Mesenteric fat pad (tissue), 1 donor: ENCODE measurements at places on chromosomes 12 and 14. TPM values are rescaled to one million over a fixed set of nuclear protein-coding genes. Genes with fewer than 3 reads are reported as not detected.

The KRT82 gene
- total RNA-seq, result not detected

The ISCU gene
- 156 TPM for total RNA-seq

The AREL1 gene
- 31.9 TPM for total RNA-seq

The ZNF385A gene
- total RNA-seq, result 31.9 TPM

The AQP5 gene
- total RNA-seq, result not detected

The RASAL1 gene
- total RNA-seq, result not detected

The FAIM2 gene
- total RNA-seq, result 0.35 TPM

GRCh38 chr12:42510823-42511222, 78.7 kb downstream of the PRICKLE1 start:
- DNase-seq, result no peak

GRCh38 chr14:72495668-72496067, 398.2 kb downstream of the DPF3 start:
- DNase-seq, result no peak

DNA sequence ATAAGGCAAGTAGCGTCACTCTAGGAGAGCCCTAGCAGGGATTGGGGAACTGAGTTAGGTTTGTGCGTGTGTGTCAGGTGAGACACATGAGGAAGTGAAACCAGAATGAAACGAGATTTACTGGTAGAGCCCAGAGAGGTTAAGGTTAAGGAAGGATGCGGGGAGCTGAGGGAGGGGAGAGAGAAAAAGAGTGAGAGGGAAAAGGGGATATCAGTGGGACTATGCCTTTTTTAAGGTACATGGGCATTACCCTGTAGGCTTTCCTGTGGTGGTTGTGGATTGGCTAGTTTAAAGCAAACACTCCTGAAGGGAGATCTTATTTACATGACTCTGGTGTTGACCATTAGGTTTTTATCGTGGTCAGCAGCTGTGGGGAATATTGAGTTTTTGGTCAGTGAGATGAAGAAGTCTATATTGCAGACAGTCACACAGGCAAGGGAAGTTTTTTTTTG, 13.9 kb downstream of the ZDHHC17 start:
- no peak for DNase-seq

DNA sequence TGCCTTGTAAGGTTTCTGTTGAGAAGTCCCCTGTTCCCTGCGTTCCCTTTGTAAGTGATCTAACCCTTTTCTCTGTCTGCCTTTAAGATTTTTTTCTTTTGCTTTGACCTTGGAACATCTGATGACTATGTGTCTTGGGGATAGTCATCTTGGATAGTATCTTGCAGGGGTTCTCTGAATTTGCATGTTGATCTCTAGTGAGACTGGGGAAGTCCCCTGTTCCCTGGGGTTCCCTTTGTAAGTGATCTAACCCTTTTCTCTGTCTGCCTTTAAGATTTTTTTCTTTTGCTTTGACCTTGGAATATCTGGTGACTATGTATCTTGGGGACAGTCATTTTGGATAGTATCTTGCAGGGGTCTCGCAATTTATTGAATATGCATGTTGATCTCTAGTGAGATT, 38.2 kb upstream of the TMX1 start:
- DNase-seq, result no peak

DNA sequence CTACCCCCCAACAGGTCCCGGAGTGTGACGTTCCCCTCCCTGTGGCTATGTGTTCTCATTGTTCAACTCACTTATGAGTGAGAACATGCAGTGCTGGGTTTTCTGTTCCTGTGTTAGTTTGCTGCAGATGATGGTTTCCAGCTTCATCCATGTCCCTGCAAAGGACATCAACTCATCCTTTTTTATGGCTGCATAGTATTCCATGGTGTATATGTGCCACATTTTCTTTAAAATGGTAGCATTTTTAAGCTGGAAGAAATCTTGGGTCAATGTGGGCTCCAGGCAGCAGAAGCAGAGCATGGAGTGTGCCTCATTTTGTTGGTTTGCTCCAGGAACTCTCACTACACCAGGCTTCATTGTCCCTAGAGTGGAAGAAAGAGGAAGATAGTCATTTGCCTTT, 47.6 kb upstream of the ITPR2 start:
- DNase-seq, result no peak

GRCh38 chr12:57887631-57888408, 41.3 kb upstream of the CTDSP2 start:
- no peak for DNase-seq

GRCh38 chr12:122282061-122282460, 15.8 kb upstream of the VPS33A start:
- no peak for DNase-seq

- DNase-seq, result no peak
These were observed 23.1 kb downstream of the PPP2R5C start for GRCh38 chr14:101784631-101785030.

- DNase-seq, result no peak
These were observed 232.1 kb downstream of the FOXN3 start for GRCh38 chr14:89184952-89185351.

DNA sequence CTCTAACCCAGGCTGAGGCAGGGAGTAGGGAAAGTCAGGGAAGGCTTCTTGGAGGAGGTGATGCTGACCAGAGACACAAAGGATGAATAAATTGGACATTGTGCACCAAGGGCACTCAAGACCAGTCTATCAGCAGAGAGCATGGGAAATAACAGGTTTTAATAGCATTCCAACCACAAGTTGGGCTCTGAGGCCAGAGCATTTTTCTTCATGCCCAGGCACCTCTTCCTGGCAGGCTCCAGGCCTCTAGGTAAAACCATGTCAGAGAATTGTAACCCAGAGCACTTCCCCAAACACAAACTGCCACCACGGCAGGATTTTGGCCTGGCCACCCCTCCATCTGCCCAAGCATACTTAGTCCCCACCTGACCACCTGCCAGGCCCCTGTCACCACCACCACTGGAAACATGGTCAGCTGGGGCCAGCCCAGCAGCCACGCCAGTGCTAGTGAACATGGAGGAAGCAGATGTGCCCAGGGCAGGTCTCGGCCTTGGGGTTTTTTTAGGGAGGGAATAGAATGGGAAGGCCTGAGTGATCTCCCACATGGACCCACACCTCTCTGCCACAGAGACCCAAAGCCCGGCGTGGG, 22.7 kb downstream of the LTBP2 start:
- no peak for DNase-seq

DNA sequence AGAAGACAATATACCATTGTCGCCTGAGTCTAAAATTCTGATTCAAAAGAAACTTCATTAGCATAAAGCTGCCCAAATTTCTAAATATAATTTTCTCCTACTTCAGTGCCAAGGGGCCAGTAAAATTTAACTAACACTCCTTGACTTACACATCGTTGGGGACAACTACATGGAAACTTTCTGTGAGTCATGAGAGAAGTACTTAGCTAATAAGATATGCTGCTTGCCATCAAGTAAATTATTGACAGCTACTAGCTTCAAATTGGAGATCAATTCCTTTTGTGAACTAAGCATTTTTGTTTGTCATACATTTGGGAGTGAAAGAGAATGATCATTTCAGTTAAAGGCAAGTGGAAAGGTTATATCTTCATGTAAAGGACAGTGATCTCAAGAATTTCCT, 373.3 kb downstream of the MDGA2 start:
- DNase-seq, result no peak

DNA sequence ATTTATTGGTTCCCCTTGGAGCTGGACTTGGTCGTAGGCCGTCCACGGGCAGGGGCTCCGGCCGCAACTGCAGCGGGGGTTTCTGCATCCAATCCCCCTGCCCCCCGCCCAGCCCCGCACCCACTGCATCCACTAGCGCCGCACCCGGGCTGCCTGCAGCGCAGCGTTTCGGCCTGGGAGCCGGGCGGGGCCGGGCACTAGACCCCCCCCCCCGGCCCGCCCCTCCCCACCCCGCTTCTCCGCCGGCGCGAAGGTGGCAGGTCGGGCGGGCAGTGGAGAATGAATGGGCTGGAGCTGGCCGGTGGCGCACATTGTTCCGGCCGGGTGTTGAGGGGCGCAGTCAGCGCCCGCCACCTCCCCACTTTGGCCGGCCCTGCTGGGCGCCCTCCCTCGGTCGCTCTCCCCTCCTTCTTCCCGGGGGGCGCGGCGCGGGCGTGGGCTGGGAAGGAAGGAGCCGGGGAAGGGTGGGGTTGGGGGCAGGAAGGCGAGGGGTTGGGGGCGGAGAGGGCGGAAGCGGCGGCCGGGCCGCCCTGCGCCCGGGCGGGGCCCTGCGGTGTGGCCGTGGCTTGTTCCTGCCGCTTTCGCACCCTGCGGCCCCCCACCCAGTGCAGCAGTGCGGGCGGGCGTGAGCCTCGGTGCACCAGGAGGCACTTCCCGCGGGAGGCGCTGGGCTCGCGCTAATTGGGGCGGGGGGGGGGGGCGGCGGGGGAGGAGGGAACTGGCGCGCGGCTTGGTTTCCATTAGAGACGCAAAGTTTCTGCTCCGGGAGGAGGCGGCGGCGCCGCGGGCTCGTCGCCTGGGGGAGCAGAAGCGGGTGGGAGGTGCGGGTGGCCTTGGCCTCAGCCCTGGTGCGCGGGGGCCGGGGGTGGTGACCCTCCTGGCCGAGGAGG, 841 bp downstream of the CALM1 start:
- DNase-seq, result peak; percentile 93

GRCh38 chr12:52217223-52217622, 15.8 kb upstream of the KRT7 start:
- peak; percentile 89 for DNase-seq

DNA sequence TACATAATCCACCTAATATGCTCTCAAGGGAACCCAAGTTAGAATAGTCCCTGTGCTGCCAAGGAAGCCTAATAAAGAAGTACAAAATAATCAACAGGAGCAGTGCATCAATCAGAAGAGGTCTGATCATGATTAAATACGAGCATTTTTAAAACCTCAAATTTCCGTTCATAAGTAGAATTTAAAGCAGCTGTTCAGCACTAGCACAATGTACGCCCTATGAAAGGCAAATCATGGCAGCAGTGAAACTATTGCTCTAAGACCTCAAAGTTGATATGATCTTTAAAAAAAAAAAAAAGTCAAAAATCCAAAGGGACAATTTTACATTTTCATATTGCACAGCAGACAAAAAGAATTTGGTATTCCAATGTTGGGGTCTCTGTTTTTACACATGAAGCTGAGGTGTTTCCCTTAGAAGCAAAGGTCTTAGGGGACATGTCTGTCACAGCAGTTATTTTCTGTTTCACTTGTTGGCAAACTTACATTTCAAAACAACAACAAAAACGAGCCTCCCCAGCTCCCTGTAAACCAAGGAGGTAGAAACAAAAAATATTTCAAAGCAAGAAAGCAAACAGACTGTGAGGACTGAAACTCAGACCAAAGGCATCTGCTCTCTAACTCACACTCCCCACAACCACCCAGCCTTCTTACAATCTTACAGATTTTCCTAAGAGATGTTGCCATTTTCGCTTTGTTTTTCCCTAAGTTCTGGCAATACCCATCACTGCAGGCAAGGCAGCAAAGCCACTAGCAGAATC, 28.2 kb downstream of the SOX5 start:
- no peak for DNase-seq

GRCh38 chr14:58129208-58129607, 22.8 kb downstream of the ARMH4 start:
- DNase-seq, result no peak

- no peak for DNase-seq
These were observed 132.8 kb upstream of the HIF1A start for GRCh38 chr14:61562321-61563161.

DNA sequence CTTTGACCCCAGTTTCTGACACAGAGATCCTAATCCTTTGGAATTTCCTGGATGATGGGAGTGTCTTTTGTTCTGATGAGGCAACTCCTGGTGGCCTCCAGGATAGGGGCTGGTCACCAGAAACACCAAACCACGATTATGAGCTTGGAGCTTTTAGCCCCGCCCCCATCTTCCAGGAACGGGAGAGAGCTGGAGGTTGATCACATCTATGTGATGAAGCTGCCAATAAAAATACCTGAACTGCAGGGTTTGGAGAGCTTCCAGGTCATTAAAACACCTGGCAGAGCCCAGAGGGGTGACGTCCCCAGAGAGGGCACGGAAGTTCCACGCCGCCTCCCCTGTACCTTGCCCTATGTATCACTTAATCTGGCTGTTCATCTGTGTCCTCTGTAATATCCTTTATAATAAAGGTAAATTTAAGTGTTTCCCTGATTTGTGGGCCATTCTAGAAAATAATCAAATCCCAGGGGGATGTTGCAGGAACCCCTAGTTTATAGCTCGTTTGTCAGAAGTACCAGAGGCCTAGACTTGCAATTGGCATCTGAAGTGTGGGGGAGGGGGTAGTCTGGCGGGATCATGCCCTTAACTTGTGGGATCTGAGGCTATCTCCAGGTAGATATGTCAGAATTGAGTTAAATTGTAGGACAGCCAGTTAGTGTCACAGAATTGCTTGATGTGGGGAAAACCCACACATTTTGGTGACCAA, 21.2 kb downstream of the APPL2 start:
- no peak for DNase-seq

GRCh38 chr12:3416670-3417069, 74.3 kb upstream of the PRMT8 start:
- DNase-seq, result no peak

DNA sequence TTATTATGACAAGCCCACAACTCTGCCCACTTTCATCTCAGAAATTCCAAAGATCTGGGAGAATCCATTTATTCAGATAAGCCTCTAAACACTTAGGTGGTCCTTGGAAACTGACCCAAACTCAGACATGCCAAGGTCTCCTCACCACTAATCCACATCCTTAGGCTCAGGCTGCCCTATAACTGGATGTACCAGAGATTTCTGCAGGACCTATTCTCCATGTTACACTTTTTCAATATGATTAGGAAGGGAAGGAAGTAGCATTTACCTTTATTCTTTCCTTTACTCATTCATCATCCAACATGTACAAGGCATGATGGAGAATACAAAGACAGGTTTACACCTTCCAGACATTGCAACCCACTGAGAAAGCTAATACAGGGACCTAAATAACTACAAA, 145.9 kb upstream of the BMP4 start:
- no peak for DNase-seq

DNA sequence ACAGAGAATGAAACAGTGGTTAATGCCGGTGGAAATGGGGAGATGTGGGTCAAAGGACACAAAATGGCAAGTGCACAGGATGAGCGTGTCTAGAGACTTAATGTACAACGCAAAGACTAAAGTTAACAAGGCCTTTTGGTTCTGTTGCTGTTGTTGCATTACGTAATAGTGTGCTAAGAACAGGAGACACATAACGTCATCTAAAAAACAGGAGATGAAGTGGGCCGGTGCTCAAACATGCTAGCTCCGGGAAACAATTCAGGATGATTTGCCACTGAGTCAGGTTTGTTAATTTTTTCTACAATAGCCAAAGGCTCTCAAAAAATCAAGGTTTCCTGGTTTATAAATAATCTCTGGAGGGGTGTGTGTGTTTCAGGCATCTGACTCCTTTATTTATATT, 55.5 kb downstream of the ETV6 start:
- no peak for DNase-seq

GRCh38 chr12:53219292-53219955, 12.4 kb upstream of the ITGB7 start:
- DNase-seq, result no peak

DNA sequence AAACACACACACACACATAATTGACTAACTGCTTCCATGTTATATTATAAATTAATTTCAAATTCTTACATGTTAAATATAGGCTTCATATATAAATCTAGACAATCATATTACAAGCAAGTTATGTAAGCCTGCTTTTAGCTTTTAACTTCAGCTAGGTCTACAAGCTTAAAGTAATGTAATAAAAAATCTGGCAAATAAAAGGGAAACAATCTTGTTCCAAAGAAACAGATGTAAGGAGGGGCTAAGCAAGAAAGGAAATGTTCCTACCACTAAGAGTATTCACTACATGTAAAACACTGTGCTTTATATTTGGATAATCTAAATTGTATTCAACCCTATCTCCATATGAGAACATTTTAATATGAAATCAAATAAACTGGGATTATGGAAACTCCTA, 110.4 kb downstream of the SLC6A15 start:
- DNase-seq, result no peak
